ENCODE measurements at places on chromosomes 12 and 14.
A peak's percentile ranks its signal among the peaks of the same experiment; 100 is the strongest.

- DNase-seq: no peak
These were observed 47.1 kb upstream of the CDKN3 start for GRCh38 chr14:54349713-54350112.

GRCh38 chr14:104085032-104085888 is at the start of gene ASPG:
Gene ASPG (plus strand): TSS chr14:104085700. CDS start chr14:104085771, 71 bp downstream.
- no peak for DNase-seq

DNA sequence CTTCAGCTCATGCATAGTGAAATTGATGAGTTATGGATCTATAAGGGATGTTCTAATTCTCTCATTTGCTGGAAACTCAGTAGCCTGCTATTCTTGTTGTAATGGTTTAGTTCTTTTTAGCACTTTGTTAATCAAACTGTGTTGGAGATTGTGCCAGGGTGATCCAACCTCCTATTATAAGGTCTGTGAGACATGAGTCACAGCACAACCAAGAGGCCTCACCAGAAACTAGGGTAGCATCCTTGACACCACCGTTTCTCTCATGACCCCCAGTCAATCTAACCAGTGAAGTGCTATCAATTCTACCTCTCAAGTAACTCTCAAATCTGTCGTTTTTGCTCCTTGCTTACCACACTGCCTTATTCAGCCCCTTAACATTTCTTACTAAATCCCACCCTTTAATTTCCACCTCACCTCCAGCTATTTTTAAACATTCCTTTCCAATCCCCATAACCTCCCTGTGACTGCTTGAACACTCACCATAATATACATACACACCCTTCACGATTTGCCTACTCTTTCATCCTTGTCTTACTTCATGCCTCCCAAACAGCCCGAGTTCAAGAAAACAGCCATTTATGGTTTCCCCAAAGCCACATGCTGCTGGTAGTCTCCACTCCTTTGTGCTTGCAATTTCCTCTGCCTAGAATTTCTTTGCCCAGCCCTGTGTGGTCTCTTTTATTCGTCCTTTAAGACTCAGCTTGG is 53.9 kb upstream of the NUDT4 start:
- DNase-seq: no peak

DNA sequence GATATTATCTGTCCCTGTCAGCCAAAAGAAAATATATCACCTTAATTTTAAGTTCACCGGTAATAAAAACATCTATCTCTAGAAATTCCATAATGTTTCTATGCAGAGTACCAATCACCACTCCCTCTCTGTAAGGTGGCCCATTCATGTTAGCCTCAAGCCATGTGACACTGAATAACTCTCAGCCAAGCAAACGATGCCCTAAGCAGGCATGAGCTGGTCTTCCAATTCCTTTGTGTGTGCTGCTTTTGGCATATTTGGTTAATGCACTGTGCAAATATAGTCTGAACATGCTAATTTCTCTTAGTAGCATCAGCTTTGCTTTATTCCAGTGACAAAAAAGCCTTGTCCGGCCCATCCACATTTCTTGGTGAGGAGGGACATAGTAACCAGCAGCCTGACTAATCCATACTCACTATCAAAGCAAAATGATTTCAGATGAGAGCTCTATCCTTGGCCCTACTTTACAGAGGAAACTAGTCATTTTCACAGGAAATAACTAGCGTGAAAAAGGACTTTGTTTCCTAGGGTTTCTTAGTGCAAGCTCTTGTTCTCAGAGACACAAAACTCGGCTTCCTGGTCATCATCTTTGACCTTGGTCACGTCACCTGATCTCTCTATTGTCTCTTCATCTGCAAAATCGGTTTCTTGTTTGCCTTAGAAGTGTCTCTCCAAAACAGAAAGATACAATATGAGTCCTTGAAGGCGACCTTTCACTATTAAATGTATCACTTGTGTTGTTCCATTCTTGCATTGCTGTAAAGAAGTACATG is 59.2 kb upstream of the RTRAF start:
- no peak for DNase-seq

GRCh38 chr14:23110579-23111365 is 6.0 kb upstream of the CIROP start:
- no peak for DNase-seq

- no peak for DNase-seq
These were observed 326.1 kb downstream of the NAV3 start for GRCh38 chr12:78156751-78157150.

GRCh38 chr12:108349278-108349688 is 10.2 kb upstream of the CMKLR1 start:
- no peak for DNase-seq

- DNase-seq: peak; percentile 14
These were observed 15.5 kb downstream of the EMP1 start for GRCh38 chr12:13211859-13212664.

DNA sequence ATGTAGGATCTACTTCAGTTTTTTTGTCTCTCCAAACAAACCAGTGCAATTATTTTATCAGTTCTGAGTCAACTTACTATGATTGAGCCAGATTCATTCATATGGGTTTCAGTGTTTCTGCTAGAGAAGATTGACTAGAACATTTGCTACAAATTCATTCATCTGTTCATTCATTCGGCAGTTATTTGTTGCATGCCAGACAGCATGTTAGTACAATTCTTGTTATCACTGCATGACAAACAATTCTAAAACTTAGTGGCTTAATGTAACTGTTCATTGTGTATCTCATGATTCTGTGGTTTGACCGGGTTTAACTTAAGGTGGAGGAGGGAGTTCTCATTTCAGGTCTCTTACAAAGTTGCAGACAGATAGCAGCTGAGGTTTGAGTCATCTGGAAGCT is 52.3 kb downstream of the POLR3B start:
- DNase-seq: no peak
